ENCODE measurements at places on chromosomes 4 and X.

DNA sequence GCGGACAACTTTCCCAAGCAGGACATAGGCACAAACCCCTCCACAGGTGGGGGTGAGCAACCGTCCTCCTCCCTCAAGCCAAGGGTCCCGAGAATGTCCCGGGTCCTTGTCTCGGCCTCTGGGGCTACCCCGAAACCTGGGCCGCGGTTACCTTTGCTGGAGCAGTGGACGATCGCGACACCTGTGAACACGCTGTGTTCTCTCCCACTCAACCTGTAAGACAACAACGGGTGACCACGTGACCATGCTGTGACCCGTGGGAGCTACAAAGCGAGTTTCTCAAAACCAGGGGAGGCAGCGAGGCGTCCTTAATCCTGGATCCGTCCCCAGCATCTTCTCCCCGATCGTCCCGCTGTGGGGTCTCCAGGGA is 17.9 kb downstream of the ASMTL start:
- no peak for DNase-seq

- no peak for DNase-seq
Observed at GRCh38 chr4:38856524-38857337, at the start of gene TLR6. Gene TLR6 (minus strand): TSS chr4:38856817. CDS start chr4:38829473, 27,344 bp downstream.

DNA sequence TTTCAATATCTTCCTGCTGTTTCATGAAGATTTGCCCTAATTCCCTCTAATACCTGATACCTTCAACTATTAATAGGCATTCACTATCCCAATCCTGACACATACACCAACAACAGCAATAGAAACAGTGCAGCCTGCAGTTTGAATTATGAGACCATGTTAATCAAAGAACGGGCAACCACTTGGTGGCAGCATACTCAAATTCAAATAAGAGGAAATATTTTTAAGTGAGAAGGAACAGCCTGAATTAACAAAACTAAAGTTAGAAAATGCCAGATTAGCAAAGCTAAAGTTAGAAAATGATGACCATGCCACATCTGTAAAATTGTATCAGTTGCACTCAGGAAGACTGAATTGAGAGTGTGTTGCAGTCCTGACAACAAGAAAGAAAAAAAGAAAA is 204.9 kb downstream of the SMARCA1 start:
- peak; percentile 3 for DNase-seq

DNA sequence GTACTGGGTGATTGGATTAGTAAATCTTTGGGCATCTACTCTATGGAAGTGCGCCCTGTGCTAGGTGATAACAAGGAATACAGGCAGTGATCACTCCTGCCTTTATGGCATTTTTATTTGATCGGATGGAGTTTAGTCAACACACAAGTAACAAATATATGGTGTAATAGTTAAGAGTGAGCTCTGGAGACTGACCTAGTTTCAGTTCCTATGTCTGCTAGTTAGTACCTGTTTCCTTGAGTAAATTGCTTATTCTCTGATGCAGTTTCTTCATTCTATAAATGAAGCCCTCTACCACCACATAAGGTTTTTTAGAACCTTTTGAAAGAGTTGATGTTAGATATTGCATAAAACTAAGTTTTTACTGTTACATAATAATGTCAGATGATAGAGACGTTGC is 134.6 kb downstream of the KDM6A start:
- DNase-seq = no peak
